ENCODE measurements at places on chromosomes 2 and 18. TPM values are rescaled to one million over a fixed set of nuclear protein-coding genes. Genes with fewer than 3 reads are reported as not detected.

Gene ABCA12
- not detected for total RNA-seq

Gene SULT1C2
- total RNA-seq, result not detected

Gene EPAS1
- 21.1 TPM for total RNA-seq

Gene UGT1A4
- total RNA-seq, result not detected

Gene RAB6C
- not detected for total RNA-seq

Gene BCL11A
- not detected for total RNA-seq

Gene NCL
- total RNA-seq, result 850 TPM

Gene HES6
- 8.0 TPM for total RNA-seq

Gene EFEMP1
- total RNA-seq, result not detected

Gene HPCAL1
- 69.4 TPM for total RNA-seq

Gene DAPL1
- total RNA-seq, result not detected

Gene DHRS9
- total RNA-seq, result not detected

Gene SAG
- total RNA-seq, result 0.34 TPM

Gene GRHL1
- 1.0 TPM for total RNA-seq

Gene CFAP221
- total RNA-seq, result not detected

Gene FARP2
- 23.3 TPM for total RNA-seq

Gene ARHGAP15
- total RNA-seq, result 191 TPM

Gene GCG
- total RNA-seq, result not detected

Gene GTF3C2
- total RNA-seq, result 75.6 TPM

Gene SLC30A3
- 0.48 TPM for total RNA-seq

Gene ZNF385B
- not detected for total RNA-seq

Gene IL1RL2
- total RNA-seq, result not detected

Gene CDK15
- not detected for total RNA-seq

Gene NR4A2
- 1.9 TPM for total RNA-seq

Gene AAK1
- 111 TPM for total RNA-seq

Gene CYP26B1
- total RNA-seq, result not detected

All from T-helper 2 cell treated with Interferon-gamma antibody and Interleukin-4, amounts not matched to agents 100 ng/mL and 5 ng/mL, for 36 hours (primary cell).